ENCODE measurements at places on chromosomes 16 and 17.

GRCh38 chr16:58656899-58657298 lies 27.3 kb upstream of the CNOT1 start:
- DNase-seq, result no peak

DNA sequence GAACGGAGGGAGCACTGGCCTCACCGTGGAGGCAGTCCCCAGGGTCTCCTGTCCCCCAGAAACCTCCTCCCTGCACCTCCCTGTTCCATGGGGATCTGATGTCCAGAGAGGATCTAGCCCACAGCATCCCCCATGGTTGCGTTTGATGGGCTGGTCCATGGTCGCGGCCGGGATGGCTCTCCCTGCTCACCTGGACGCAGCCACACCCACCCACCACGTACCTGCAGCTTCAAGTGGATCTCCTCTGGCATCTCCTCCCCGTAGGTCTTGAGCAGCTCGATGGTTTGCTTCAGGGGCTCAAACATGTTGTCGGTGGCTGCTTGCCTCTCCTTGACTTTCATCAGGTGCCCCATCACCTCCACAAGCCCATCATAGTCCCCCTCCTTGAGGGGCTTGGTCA lies 47.9 kb downstream of the DNAH17 start:
- no peak for DNase-seq

DNA sequence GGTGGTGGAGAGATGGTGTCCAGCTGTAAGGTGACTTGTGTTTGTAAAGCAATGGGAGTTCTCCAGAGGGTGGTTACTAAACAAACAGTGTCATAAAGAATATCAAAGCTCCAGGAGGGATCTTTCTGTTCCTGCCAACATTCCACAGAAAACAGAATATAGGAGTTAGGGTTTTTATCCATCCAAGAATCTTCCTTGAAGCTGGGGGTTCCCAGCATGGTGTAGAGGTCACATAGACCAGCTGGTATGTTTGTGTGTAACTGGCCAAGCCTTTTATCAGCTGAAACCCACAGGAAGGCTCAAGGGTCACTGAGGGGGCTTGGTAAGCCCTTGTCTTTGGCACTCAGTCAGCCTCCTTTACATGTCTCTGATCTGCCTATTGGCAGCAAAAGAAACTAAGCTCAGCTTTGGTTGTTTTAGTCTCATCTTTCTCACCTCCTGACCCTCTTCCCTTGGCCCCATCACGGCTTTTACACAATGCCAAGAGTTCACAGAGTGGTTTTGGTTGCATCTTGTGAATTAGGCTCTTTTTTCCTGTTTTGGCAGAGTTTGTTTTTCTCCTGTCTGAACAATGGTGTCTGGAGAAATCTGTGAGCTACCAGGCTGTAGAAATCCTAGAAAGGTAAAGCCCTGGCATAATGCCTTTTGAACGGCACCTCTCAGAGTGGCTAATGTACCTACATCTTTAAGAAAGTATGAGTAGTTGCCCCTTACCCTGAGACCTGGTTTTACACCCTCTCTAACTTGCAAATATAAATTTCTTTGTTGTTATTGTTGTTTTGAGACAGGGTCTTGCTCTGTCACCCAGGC lies 4.6 kb downstream of the CNTD1 start:
- no peak for DNase-seq

GRCh38 chr16:51565184-51565583 lies 414.1 kb upstream of the SALL1 start:
- peak; percentile 38 for DNase-seq

DNA sequence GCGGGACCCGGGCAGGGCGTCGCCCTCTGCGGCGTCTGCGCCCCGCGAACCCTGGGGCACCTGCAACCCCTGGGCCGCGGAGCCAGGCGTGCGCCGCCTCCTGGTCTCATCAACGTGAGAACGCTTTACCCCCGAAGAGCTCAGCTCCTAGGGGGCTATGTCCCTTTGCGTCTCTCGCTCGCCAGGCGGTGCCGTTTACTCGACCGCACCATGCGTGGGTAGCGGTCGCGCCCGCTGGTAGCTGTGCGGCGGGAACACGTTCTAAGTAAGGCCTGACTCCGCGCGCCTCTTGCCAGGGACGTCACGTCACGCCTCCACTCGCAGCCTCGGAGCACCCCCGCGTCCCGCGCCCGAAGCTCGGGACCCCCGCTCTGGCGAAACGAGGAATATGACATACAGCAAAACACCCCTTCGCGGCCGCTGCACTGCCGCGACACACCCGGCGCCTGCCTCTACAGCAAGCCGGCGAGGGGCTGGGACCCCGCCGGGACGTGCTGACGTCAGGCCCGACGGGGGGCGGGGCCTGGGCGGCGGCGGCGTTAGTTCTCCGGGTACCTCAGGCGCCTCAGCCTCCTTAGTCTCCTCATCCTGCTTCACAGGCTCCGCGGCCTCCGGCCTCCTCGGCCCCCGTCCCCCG lies at the start of gene RAB11FIP3:
Gene RAB11FIP3 (plus strand): TSS at position 568 of the 637 bp plus-strand sequence. CDS start 358 bp downstream, outside the sequence.
- DNase-seq, result peak; percentile 42

DNA sequence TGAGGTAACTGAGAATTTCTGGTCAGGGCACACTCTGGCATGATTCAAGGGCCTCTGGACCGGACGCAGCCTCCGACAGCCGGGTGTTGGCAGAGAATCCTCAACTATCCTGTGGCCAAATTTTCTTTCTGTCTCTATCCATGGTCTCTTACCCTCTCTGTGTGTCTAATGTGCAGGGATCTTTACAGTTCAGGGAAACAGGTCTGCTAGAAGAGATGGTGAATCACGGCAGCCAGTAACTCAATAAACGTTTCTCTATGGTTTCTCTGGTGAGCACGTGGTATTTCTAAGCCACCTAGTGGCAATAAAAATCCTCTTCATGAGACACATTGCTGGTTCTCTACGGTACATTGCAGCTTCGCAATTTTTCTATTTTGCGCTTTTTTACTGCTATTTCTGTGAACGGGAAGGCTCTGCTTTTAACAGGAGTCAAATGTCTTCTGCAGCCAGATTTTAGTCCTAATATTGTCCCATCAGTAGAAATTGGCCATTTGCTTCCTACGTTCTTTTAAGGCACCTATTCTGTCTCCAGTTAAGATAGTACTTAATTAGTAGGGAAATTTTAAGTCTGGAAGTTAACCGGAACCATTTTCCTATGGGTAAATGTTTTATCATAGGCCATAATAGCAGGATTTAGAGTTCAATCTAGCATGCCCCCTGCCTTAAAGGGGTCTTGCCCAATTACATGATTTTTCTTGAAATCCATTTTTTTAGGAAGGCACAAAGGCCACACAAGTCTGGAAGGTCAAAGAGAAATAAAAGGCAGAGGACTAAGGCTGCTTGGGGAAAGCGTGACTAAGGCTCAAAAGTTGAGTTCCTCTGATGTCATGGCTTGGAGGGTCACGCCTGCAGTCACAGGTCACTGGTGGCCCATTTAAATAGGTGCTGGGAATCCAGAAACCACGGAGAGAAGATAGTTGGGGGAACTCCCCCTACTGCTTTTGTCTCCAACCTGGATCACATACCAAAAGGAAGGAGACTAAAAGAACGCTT lies 31.5 kb downstream of the QPRT start:
- peak; percentile 26 for DNase-seq

DNA sequence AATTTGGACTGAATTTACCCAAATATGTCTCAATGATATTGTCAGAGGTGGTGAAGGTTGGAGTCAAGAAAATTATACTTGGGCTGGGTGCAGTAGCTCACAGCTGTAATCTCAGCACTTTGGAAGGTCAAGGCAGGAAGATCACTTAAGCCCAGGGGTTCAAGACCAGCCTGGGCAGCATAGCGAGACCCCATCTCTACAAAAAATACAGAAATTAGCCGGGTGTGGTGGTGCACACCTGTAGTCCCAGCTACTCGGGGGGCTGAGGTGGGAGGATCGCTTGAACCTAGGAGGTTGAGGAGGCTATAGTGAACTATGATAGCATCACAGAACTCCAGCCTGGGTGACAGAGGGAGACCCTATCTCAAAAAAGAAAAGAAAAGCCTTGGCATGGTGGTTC lies 40.9 kb downstream of the LAT start:
- no peak for DNase-seq

DNA sequence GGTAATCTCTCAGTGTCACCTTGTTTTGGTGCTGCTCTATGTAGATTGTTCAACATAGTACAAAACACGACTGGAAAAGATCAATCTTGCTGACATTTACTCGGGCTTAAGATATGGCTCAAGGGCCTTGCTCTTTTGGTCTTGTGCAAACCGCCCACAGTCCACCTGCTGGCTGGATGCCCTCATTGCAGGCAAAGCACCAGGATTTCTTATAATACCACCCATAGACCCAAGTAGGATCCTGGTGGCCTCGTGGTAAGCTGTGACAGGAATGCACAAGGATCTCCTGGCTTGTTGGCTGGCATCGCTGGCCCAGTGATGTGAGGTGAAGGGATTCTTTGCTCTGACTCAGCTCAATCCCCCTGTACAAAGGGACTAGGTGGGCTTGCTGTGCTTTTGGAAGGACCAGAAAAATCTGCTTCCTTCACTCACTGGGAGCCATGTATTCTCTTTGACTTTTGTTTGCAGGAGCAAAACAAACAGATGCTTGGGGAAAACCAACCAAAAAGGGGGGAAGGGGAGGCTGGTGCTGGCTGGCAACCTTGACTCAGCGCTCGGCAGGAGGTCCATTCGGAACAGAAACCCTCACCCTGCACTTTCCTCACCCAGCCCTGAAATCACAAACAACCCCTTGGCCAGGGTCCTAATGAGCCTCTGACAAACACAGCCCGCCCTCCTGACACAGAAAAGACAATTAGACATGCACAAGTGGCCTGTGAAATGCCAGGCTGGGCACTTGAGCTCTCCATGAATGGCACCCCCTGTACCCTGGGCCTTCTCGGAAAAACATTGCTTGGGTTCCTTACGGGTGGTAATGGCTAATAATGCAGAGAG lies 36.6 kb upstream of the MED9 start:
- DNase-seq, result peak; percentile 16

DNA sequence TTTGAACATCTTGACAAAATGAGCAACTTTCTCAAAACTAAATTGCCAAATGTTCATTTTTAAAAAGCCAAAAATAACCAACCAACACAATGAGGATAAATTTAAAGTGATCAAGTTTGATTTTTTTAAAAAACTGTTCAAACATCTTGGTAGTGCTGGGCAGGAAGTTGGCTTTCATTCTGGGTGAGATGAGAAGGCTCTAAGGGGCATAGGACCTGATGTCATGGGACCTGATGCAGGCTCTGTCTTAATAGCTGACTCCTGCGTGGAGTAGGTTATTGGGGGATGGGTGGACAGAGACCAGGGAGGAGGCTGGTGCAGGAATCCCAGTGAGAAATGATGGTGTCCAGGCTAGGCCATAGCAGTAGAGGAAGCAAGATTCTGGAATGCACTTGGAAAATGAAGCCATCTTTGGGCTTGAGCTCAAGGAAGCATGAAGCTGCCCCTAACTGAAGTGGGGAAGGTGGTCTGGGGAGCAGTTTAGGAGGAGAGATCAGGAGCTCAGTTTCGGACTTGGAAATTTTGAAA lies 20.4 kb downstream of the NLRC5 start:
- no peak for DNase-seq

DNA sequence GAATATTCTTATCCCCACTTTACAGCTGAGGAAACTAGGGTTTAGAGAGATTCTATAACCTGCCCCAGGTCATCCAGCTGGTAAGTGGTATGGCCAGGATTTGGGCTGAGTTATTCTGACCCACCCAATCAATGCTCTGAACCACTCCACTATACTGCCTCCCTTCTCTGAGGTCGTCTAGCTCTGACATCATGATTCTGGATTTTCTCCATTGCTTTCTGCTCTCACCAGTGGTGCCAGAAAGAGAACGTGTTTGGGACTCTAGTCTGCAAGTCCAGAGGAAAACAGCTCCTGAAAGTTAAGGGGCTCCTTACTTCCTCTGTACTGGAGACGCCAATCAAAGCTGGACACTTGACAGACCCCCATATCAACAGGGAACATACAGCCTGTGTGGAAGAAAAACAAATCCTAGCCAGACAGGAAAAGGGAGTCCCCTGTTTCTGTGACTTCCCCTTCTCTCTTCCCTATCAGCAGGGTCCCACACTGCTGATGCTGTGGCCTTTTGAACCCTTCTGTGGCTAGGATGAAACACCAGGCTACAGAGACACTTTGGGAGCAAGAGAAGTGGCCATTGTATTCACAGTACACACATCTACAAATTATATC lies 6.0 kb upstream of the EZH1 start:
- peak; percentile 39 for DNase-seq

DNA sequence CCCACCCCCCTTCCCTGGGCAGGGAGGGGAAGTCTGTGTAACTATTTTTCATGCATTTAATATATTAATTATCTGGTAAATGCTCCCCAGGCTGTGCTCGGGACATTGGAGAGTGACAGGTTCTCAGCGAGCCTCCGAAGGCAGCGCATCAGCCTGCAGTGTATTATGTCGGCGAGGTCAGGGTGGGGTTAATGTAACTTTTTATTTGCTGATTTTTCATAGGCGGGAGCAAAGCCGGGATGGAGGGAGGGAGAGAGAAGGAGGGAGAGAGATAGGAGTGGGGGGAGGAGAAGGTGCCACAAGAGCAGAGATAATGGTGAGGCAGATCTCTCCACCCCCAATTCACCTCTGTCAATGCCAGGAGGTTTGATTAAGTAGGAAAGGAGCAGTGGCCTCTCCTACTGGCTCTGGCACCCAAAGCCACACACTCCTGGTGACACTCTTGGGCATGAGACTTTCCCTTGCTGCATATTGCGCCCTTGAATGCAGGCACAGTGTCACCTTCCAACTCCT lies 104.0 kb downstream of the MRM1 start:
- no peak for DNase-seq

DNA sequence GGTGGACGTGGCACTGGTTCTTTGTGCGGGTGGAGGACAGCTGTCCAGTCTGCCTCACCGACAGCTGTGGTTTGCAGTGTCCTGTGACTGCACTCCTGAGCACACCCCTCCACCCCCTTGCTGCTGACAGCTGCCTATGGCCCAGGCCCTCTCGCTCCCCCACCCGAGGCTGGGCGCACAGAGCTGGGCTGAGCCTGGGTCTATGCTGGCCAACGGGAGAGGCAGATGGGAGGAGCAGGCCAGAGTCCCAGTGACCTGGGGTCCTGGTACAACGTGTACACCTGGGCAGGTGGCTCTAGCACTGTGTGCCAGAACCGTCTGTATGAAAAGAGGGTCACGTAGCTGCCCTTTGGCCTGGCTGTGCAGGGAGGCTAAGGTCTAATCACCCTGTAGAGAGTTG lies 30.5 kb downstream of the BAIAP2 start:
- no peak for DNase-seq

- no peak for DNase-seq
These were observed 28.5 kb downstream of the MAF start for GRCh38 chr16:79571903-79572535.

- no peak for DNase-seq
These were observed 9.1 kb upstream of the ARL2BP start for GRCh38 chr16:57236022-57236350.
